ENCODE measurements at places on chromosomes 2 and 18.

DNA sequence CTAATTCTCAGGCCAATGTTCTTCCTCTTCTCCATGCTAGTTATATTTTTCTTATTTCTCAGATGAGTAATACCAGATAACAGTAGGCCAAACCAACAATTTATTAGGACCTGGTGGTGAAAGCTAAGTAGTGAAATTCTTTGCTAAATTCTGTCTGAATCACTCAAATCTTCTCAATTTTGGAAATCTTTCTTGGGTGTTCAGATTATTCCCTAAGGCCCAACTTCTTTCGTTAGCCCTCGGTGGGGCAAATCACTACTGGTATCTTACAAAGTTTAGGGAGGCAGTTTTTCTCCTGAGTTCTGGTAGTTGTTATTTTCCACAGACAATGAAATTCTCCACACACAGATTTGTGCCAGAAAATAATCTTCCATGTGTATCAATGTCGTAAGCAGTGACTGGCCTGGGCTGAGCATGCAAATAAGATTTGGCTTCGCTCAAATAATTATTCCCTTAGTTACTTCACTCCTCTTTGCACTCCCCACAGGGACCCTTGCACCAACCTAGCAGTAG, 443.5 kb upstream of the SLC14A2 start:
- no peak for DNase-seq

DNA sequence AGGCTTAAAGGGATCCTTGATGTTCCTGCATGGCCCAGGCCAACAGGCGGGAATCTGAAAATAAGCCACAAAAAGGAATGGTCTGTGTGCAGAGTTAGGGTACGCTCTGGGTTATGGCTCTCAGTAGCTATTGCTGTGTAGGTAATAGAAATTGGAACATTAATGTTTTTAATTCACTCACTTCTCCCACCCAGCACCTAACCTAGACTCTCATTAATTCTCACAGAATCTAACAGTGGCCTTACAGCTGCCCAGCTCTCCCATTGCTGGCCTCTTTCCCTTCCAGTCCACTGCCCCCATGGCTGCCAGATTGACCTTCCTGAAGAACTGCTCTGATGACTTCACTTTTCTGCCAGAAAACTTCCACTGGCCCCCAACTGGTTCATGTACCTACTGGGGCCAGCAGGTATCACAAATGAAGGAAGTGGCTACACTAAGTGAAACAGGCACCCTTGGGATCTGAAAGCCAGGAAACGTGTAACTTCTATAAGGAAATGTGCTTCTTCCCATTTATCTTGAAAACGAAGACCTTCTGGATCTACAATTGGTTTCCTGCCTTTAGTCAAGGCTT, 315.2 kb downstream of the STK39 start:
- no peak for DNase-seq

- DNase-seq = no peak
These were observed 779.9 kb upstream of the CNTNAP5 start for GRCh38 chr2:123245156-123245555.

DNA sequence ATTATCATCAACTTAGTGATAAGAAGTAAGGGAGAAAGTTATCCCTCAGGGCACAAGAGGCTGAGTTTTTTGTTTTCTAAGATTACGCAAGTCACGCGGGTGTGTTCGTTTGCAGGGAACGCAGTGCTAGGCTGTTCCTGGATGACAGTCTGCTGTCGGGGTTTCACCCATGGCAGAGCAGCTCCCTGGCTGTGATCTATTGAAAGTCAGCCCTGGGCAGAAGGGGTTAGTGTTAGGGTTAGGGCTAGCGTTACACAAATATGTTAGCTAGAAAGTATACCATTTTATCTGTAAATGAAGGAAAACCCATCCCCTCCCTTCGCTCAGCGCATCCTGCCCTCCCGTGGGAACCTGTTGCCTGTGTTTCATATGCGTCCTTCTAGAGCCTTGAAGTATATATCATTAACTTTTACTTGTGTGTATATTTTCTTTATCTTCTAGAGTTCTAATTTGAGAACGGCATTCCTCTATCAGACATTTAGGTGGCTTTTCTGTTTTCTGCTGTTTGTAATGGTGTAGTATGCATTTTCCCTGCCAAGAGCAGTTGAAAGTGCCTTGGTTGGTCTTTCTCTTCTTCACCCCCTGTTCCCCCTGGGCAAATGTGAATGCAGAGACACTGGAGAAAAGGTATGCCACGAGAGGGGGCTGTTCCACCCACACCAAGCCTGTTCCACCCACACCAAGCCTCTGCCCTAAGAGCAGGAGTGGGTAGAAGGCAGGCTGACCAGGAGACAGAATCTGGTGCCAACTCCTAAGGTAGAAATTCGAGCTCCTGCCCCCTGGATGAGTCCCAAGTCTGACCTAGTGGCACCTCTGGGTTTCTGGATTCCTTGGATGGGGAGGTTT, 47.0 kb downstream of the ARMC9 start:
- no peak for DNase-seq

DNA sequence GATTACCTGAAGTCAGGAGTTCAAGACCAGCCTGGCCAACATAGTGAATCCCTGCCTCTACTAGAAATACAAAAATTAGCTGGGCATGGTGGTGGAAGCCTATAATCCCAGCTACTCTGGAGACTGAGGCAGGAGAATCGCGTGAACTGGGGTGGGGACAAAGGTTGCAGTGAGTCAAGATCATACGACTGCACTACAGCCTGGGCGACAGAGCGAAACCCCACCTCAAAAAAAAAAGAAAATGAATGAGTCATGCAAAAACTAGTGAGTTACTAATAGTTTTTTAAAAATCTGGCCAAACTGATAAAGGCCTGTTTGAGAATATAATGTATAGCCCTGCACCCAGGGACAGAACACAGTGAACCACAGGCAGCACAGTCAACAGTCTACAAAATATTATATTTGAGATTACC, 17.5 kb downstream of the AFG3L2 start:
- peak; percentile 79 for DNase-seq

DNA sequence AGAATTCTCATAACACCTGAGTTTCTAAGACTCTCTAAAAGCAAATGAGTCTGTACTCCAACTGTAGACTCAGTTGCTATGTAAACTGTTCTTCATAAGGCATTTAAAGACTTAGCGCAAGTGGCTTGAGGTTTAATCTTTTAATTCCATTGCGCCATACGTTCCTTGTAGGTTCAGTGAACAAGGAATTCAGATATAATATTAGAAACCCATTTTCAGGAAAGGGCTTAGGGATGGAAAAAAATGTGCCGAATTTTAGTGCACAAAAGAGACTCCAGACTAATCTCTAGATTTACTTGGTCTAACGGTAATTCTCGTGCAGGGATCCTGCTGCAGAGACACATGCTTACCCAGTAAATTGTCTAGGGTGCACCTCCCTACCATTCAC, 268.9 kb upstream of the TANK start:
- no peak for DNase-seq

- DNase-seq = no peak
These were observed 177.3 kb downstream of the ANKRD30B start for GRCh38 chr18:14925281-14925709.

- DNase-seq = no peak
These were observed 959 bp upstream of the TUBA4B start for GRCh38 chr2:219252084-219252483.

GRCh38 chr2:142142595-142142994, 11.8 kb upstream of the LRP1B start:
- no peak for DNase-seq

- peak; percentile 14 for DNase-seq
These were observed 38.4 kb downstream of the PKP4 start for GRCh38 chr2:158495175-158495574.

- no peak for DNase-seq
These were observed 72.9 kb downstream of the ZBTB7C start for GRCh38 chr18:48336332-48336731.

- DNase-seq = no peak
These were observed 111.3 kb downstream of the HDAC4 start for GRCh38 chr2:239289545-239289944.

GRCh38 chr2:241126771-241127202, 22.5 kb downstream of the PASK start:
- DNase-seq = no peak

DNA sequence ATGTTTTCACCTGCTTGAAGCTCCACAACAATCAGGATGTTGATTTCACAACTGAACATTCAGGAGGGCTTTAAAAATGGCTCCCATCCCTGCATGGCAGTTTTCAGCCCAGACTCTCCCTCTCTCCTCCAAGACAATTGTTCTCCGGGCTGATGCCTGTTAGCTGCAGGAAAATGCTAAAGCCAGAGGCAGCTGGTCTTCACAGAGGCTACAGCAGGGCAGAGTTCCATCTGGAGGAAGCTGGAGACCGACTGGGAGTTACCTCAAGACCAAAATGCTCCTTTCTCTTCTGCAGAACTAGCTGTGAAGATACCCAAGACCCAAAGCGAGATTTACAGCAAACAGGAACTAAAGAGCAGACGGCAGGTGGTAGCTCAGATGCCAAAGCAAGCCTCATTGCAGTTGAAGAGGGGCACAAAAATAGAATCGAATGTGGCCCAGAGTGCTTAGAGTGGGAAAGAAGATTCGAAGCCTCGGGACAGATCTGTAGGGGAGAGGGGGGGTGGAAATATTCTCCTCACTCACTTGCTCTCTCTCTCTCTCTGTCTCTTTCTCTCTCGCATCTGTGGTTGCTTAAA, 423.6 kb downstream of the ZNF521 start:
- no peak for DNase-seq

GRCh38 chr18:65056575-65056974, 694.2 kb upstream of the CDH7 start:
- no peak for DNase-seq

GRCh38 chr2:108634576-108635160, 84.6 kb upstream of the RANBP2 start:
- DNase-seq = no peak

GRCh38 chr18:67710639-67711038, 194.1 kb upstream of the DSEL start:
- DNase-seq = no peak

DNA sequence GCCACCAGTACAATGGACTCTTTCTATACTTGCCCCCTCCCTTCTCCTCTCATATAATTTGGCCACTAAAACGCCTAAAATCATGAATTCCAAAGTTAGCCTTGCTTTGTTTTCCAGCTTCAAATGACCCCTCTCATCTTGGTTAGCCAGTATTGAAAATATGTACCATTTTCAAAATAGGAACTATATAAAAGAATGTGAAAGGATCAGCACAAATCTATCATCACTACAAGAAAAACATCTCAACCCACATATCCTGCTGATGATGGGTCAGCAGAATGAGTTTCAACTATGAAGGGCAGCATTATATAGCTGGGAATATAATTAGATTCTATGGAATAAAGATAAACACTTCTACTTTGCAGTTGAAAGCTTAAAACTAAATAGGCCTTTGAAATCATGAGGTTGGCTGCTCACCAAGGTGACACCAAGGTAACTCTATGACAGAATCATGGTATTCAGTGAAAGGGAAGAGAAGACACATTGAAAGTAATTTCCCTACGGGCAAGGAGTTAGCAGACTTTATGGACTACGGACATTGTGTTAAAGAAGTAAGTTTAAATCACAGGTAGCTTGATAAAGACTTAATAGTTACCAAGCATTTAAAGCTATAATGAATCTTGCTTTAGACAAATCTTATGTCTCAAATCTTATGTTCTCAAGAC, 873.0 kb downstream of the CPS1 start:
- no peak for DNase-seq

GRCh38 chr18:25360301-25360899, 8.4 kb upstream of the ZNF521 start:
- DNase-seq = no peak

DNA sequence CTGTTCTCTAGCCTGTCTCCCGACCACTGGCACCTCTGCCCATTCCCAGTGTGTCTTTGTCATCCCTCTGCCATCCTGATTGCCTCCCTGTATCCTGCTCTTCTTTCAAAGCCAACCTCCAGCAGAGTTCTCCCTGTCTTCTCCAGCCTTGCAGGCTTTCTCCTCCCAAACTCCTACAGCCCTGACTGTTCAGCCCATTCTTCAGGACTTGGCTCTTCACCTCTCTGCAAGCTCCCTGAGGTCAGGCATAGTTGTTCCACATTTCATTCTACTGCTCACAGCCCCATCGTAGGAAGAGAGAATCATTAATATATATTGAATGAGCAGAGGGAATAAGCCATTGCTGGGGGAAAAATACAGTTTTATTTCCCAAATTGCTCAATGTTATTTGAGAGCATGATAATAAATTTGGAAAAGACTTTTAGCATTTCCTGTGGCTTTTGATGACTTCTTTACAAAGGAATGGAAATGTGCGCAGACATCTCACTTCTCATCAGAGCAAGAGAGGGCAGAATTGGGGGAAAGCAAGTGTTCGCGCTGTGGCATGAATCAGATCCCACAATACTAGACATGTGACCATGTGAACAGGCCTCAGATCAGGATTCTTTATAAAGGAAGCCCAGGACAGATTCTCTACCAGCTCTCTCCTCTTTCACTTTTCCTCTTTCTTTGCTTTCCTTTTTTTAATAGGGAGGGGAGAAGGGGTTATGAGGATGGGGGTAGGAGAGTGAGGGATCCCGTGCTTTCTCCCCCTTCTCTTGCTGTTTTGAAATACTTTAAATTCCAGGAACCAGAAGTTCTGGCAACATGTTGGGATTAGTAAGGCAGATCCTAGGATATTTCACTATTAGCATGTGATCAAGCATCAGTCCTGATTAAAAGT, 37.4 kb downstream of the EPAS1 start:
- no peak for DNase-seq
